Spinal cord (tissue), 10 donors: ENCODE measurements at places on chromosomes 7 and 10. TPM values are rescaled to one million over a fixed set of nuclear protein-coding genes. Genes with fewer than 3 reads are reported as not detected.

Gene TDRD1
- 0.22 TPM for polyA plus RNA-seq

- no peak for DNase-seq
Observed at GRCh38 chr7:141045126-141045841, 28.6 kb upstream of the TMEM178B start.

Gene CCDC146
- 21.5 TPM for polyA plus RNA-seq

- DNase-seq, result no peak
Observed at GRCh38 chr7:2870471-2870931, 26.4 kb upstream of the GNA12 start.

Gene HOXA4
- 56.1 TPM for polyA plus RNA-seq

DNA sequence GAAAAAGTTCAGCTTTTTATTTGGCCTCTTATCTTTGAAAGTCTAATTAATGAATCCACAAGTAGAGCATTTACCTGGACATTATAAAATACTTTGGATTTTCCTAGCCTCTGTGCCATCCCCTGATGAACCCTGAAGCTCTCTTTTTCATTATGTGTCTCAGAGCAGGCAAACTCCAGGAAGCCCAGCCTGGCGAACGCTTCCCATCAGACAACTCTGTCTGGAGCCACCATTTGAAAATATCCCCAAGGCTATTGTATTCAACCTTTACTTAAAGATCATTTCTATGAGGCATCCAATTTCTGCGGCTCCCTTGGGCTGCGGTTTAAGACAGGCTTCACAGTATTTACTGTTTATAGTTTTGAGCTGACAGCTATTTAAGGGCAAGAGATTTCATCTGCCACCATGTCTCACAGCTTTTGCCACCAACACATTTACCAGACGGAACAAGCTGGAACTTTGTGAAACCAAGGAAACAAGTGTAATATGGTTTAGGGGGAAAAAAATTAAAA is 257.2 kb upstream of the GLI3 start:
- peak; percentile 22 for DNase-seq

Gene IFT22
- polyA plus RNA-seq, result 64.4 TPM

GRCh38 chr7:134435161-134435920 is 23.6 kb downstream of the AKR1B1 start:
- DNase-seq, result no peak

- no peak for DNase-seq
Observed at GRCh38 chr7:36408589-36408988, 18.9 kb downstream of the ANLN start.

DNA sequence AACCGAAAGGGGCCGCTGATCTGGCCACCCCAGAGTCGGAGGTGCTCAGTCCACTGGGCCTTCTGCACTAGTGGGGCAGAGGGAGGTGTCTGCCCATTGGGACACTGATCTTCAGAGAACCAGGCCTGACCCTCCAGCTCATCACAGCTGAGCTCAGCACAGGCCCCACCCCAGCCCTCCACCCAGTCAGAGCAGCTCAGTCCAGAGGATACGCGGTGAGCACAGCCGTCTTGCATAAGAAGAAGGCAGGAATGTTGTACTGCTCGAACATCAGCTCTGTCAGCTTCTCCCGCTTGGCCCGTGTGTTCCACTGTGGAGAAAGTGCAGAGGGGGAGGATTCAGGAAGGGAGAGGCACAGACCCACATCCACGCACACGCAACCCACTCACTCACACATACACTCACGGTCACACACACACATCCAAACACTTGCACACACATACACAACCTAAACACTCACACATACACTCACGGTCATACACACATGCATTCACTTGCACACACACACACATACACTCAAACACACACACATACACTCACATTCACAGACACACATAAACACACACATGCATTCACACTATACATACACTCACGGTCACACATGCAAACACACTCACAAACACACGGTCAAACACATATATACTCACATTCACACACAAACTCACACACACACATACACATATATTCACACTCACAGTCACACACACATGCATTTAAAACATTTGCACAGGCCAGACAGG is 6.3 kb downstream of the ACTL6B start:
- DNase-seq, result no peak

- no peak for DNase-seq
Observed at GRCh38 chr7:45717537-45718235, 143.5 kb downstream of the ADCY1 start.

Gene CRCP
- polyA plus RNA-seq, result 40.2 TPM

- DNase-seq, result no peak
Observed at GRCh38 chr7:74579800-74580685, 77.5 kb upstream of the GTF2I start.

Gene HHEX
- 8.8 TPM for polyA plus RNA-seq

Gene SRRM3
- 47.0 TPM for polyA plus RNA-seq

Gene PHKG1
- polyA plus RNA-seq, result 14.4 TPM
